NCI-H1694 (cell line): ENCODE measurements at places on chromosomes 12 and 14.

DNA sequence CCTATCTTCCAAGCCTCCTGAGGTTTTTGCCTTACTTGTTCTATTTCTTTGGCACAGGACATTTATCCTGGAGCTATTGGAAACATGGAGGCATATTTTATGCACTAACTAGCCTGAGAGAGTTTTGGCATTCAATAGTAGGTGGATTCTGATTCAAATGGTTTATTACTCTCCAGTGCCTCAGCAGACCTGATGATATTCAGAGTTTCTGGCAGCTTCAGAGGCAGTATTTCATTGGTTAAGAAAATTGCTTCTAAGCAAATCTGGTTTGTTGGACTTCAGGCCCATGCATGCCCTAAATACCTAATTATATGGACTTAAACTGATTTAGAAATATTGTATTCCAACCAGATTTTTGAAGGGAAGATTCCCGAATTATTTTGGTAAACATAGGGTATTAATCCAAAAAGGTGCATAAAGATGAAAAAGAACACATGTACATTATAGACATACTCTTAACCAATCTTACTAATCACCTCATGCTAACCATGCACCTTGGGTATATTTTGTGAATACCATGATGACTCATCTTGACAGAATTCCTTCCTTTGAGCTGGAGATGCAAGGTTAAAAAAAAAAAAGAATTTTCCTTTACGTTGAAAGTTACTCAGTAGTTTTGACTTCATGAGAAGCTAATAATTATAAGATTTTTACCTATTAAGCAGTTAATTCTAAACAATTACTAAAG lies 44.3 kb upstream of the KTN1 start:
- DNase-seq, result no peak

DNA sequence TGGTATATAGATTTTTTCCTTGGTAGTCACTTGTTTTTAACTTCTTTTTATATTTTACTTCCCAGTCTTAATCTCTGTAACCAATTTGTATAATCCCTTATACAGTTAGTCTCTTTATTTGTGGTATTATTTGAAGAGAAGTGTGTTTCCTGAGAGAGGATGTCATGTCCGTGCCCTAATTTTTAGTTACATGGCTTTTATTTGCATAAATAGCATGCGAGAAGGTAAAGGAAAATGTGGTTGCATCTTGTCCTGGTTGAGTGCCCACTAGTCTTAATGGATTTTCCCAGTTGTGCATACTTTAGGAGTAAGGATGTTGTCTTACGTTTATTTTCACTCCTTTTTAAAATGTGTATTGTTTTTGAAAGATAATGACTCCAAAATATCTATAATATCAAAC lies 27.5 kb downstream of the RAP1B start:
- no peak for DNase-seq

- DNase-seq, result no peak
These were observed 96.7 kb upstream of the PSMC1 start for GRCh38 chr14:90159688-90160087.

- no peak for DNase-seq
These were observed 92.7 kb upstream of the DCD start for GRCh38 chr12:54740882-54741281.

- no peak for DNase-seq
These were observed 706.8 kb downstream of the TRHDE start for GRCh38 chr12:72978999-72979398.

DNA sequence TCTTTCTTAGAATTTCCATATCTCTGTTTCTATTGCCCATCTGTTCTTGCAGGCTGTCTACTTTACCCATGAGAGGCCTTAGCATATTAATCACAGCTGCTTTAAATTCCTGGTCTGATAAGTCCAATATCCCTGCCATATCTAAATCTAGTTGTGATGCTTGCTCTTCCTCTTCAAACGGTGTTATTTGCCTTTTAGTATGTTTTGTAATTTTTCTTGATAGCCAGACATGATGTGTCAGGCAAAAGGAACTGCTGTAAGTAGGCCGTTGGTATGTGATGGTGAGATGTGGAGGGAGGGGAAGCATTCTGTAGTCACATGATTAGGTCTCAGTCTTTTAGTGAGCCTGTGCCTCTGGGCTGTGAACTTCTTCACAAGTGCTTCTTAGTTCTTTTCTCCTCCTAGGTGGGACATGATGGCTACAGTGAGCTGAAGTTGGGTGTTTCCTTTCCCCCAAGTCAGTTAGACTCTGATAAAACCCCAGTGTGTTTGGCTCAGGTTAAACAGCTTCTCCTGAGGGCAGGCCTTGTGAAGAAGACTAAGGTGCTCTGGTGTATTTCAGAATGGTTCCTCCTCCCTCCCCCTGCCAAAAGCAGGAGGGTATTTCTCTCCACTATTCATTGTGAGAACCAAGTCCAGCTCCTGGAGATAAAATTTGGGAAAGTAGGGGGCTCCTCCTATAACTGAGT lies 195.9 kb upstream of the PARP11 start:
- no peak for DNase-seq

DNA sequence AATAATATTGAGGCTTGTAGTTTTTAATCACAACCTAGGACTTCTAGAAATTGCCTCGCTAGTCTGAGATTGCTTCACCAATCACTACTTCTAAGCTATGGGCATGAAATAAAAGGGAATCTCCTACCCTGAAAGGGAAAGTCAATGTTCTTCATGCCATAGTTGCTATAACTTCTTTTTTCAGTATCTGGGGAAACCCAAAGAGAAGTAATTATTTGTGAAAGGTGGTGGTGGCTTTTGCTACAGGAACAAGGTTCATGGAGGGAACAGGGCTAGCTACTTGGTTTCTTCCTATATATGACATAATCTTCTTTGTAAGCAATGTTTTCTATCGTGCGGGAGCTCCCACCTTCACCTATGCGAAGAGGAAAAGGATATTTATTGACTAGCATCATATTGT lies 61.6 kb upstream of the DNM1L start:
- DNase-seq, result no peak

GRCh38 chr12:29230800-29231560 lies 81.9 kb downstream of the FAR2 start:
- no peak for DNase-seq

DNA sequence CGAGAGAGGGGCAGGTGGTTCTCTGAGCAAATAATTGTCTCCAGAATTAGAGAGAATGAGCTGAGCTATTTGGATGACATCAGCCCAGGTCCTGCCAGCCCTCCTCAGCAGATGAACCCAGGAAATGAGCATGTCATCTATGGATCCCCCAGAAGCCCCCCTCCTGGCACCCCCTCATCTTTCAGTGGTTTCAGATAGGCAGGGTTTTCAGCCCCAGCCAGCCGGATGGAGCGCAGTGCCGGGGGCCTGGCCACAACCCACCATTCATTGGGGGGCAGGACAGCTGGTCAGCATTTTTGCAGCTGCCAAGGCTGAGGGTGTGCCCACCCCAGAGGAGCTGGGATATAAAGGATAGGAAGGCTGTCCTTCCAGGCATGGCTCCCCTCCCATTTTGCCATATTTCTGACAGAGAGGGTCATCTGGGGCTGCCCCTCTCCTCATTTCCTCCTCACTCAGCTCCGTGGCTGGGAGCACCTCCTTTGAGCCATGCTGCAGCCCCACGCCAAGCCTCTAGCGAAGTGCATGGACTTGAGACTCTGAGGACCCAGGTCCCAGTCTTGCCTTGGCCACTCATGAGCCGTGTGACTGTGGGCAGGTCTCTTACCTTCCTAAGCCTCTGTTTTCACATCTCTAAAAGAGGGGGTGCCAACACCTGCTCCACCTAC lies 6.0 kb upstream of the KRT71 start:
- no peak for DNase-seq

DNA sequence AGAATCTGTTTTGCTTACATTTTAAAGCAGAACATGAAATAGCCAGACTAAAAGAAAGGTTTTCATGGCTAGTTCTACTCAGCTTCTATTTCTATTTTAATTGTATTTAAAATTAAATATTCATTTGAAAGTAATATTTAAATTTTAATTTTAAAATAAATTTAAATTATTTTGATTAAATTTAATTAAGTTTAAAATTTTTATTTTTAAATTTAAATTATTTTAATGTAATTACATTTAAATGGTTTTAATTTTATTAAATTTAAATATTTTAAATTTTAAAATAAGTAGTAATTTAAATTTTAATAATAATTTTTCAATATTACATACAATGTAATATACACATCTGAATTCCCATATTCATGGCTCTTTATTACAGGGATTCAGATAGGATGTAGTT lies 17.3 kb upstream of the KCNK10 start:
- DNase-seq, result no peak
